NCI-H1105 treated with DMSO at 0.1 percent for 48 hours (cell line): ENCODE measurements at places on chromosomes 2 and 18.
A peak's percentile ranks its signal among the peaks of the same experiment; 100 is the strongest.

GRCh38 chr18:2655954-2656236 lies 369 bp downstream of the SMCHD1 start:
- no peak for DNase-seq

DNA sequence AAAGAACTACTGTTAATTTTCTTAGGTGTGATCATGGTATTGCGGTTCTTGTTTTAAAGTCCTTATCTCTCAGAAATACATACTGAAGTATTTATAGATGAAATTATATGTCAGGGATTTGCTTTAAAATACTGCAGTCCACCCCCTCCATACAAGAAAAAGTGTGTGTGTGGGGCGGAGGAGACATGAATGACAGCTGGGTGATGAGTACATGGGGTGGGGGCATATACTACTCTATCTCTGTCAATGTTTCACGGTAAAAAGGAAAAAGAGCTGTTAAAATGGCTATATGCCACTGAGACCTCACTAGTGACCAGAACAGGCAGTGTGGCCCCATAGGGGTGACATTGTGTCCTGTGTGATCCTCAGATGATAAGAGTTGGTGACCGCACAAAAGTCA lies 54.1 kb downstream of the SPRED2 start:
- DNase-seq, result no peak

GRCh38 chr18:66676699-66677098 lies 72.8 kb upstream of the CDH19 start:
- no peak for DNase-seq

- DNase-seq, result peak; percentile 85
Observed at GRCh38 chr18:26470011-26470637, 78.2 kb downstream of the KCTD1 start.

- no peak for DNase-seq
Observed at GRCh38 chr2:96864343-96865091, 5.4 kb downstream of the SEMA4C start.
